ENCODE measurements at places on chromosomes 12 and 14. TPM values are rescaled to one million over a fixed set of nuclear protein-coding genes. Genes with fewer than 3 reads are reported as not detected.

Gene OR4K5
- 5.8 TPM for total RNA-seq

Gene RNASE13
- not detected for total RNA-seq

Gene NPFF
- total RNA-seq, result not detected

Gene PITPNM2
- total RNA-seq, result 4.1 TPM

DNA sequence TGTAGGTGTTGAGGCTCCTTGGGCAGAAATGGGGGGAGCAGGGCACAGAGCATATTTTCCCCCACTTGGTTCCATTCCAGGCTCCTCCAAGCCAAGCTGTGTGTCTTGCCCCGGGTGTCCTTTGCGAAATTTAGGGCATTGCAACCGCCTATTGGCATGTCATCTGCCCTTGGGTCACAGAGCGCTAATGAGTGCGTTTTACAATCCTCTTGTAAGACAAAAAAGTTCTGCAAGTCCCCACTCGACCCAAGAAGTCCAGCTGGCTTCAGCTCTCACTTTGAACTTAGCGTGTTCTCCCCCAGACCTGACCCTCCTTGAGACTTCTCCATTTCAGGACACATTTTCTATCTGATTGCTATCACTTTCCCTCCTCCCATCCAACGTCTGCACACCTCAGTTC is 6.1 kb upstream of the LRTM2 start:
- DNase-seq, result no peak

- no peak for DNase-seq
Measured at GRCh38 chr14:58884442-58884841, 246.7 kb downstream of the DACT1 start.

DNA sequence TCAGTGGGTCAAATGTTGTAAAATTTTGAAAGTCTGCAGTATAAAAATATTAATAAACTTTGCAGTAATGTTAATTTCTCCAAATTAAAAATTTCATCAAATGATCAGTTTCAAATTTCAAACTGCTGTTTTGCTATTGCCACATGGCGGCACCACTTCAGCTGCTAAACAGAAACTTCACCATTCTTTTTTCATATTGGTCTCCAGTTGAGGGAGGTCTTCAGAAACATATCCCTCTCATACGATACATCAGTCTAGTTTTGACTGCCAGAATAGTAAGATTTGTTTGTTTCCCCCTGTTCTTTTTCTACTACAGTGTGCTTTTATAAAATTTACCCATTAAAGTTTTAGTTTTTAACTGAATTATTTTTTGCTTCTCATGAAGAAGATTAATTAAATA is 4.2 kb upstream of the TRHDE start:
- DNase-seq, result no peak

DNA sequence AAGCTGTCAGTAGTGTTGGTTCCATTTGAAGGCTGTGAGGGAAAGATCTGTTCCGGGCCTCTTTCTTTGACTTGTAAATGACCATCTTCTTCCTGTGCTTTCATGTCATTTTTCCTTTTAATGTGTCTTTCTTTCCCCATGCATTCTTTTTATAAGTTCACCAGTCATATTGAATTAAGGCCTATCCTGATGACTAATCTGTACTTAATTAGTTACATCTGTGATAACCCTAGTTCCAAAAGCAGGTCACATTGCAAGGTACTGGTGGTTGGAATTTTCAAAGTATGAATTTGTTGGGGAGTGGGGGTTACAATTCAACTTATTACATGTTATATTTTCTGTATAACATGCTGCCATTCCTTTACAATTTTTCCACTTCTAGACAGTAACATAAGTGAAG is 1642.1 kb upstream of the FLRT2 start:
- no peak for DNase-seq
